ENCODE measurements at places on chromosomes 5 and 9.

- no peak for DNase-seq
Measured at GRCh38 chr5:131272307-131272706, 8.5 kb downstream of the CDC42SE2 start.

- DNase-seq: no peak
Measured at GRCh38 chr5:179439181-179439985, 94.1 kb upstream of the ADAMTS2 start.

DNA sequence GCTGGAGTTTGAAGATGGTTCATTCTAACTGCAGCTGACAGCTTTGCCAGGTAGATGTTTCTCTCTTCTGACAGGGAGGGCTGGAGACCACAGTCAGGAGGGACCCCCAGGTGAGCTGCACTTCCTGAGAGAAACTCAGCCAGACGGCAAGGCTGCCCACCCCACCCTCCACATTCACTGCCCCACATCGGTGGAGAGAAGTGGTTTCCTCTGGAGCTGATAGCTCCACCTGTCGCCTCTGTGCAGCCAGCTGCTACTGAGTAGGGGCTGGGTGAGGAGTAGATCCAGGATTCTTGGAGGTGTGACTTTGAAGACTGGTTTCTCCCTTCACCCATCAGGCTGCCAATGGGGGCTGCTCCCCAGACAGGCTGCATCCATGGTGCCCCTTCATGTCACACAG, 175.0 kb downstream of the CARTPT start:
- DNase-seq: no peak

GRCh38 chr9:27168951-27169350, 59.9 kb downstream of the TEK start:
- no peak for DNase-seq

DNA sequence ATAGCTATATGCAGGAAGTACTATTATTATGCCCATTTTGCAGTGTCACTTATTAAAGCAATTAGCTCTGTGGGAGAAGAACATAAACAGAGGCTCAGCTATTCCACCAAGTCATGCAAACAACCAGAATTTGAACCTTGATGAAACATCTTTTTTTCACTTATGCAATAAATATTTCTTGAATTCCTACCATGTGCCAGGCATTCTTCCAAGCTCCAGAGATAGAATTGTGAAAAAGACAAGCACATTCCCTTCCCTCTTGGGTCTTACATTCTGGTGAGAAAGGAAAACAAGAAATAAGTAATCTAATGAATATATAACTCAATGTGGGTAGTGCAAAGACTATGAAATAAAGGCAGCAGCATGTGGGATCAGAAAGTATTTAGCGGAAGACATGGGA, 32.1 kb upstream of the ADRB2 start:
- no peak for DNase-seq

GRCh38 chr9:115018547-115019435, 88.4 kb upstream of the TNFSF8 start:
- DNase-seq: no peak

DNA sequence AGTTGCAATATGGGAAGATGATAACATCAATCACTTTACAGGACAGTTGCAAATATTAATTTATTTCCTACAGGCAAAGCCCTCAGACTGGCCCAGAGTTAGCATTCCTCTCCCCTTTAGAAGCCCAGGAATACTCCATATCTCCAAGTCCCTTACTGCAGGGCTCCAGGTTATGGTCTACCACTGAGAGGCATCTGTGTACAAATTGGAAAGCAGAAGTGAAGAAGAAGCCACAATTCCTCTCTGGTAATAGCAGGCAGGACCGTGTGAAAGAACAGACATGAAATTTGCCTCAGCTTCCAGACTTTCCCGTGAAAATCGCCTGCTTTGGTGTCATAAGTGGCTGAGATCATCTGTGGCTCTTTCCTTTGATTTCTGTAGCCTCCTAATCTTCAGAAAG, 289.6 kb downstream of the GLIS3 start:
- no peak for DNase-seq

DNA sequence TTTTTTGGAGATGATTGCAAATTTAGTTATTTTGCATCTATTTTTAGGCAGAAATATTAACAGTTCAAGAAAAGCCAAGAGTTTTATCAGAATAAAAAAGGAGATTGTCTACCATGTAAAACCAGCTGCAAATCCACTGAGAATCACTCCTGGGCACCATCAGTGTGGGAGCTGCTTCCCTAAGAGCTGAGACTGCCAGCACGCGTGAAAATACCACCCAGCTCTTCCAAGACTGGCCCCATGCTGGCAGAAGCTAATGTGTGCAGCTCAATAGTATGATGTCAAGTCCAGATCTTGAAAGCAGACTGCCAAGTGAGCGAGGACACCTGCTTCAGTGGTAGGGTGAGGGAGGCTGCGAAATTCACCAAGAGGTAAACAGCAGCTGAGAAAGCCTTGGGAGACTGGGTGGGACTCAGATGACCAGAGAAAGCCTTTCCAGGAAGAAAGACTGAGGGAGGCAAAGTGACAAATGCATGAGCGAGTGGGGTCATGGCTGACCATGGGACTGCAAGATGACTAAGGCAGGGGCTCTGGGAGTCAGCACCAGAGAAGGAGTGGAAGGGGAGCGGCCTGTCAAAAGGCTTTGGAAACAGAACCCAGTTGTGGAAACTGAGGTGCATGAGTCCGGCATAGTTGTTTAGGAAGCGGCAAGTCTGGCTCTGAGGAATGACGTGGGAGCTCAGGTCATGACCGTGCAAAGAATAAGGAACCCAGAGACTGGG, 200.9 kb downstream of the GADD45G start:
- DNase-seq: no peak

GRCh38 chr9:82320566-82320965, 332.0 kb downstream of the SPATA31D1 start:
- DNase-seq: no peak

All from bone marrow (tissue), 2 donors.